ENCODE measurements at places on chromosomes 16 and 17. TPM values are rescaled to one million over a fixed set of nuclear protein-coding genes. Genes with fewer than 3 reads are reported as not detected.

Gene TLCD3B
- not detected for total RNA-seq

Gene GP2
- not detected for total RNA-seq

Gene LRRC46
- total RNA-seq: 0.14 TPM

Gene ADAM11
- 4.9 TPM for total RNA-seq

Gene CDH5
- 79.4 TPM for total RNA-seq

Data from heart right ventricle (tissue), 16 donors.